Stimulated activated naive B cell treated with anti-CD40 and anti-IgM and Interleukin-4, amounts not matched to agents 10 μg/mL and 1 μg/mL and 100 μg/mL, for 72 hours (primary cell): ENCODE measurements at places on chromosomes 1 and 21.
A peak's percentile ranks its signal among the peaks of the same experiment; 100 is the strongest.

DNA sequence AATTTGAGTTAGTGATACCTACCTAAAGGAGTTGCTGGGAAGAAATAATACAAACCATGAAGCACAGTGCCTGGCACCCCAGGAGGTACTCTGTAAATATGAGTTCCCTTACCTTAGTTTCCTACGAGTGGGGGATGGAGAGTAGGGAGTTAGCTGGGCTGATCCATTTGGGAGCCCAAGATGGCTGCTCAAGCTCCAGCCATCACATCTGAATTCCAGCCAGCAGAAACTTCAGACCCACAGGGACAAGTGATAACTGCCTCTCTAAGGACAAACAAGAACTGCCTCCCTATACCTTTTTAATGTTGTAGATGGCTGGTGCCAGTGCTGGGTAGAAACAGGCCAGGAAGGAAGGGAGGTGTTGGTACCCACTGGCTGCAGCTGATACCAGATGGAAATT lies 22.7 kb downstream of the HTR6 start:
- no peak overlapping the region for H3K4me3 ChIP-seq
- peaks cover 57% of the 10 kb centered on the region for H3K36me3 ChIP-seq
- H3K27me3 ChIP-seq = no peaks in the 10 kb centered on the region
- DNase-seq = no peak

DNA sequence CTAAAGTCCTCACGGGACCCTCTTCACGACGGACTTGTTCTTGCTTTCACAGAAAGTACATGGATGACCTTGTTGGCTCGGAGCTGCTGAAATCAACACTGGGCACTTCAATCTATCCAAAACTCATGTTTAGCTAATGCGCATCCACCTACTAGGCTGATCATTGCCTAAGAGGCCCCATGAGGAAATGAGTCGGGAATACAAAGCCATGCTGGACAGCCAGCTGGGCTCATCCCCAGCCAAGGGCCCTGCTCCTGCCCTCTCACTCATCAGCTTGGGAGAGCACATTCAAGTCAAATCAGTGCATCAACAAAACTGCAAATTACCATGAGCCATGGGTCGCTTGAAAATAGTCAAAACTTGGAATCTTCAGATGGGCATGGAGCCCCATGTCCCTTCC lies 14.8 kb upstream of the HEYL start:
- H3K4me1 ChIP-seq = peaks cover 20% of the 10 kb centered on the region
- no peak overlapping the region for H3K4me3 ChIP-seq
- no peaks in the 10 kb centered on the region for H3K36me3 ChIP-seq
- no peak for DNase-seq

DNA sequence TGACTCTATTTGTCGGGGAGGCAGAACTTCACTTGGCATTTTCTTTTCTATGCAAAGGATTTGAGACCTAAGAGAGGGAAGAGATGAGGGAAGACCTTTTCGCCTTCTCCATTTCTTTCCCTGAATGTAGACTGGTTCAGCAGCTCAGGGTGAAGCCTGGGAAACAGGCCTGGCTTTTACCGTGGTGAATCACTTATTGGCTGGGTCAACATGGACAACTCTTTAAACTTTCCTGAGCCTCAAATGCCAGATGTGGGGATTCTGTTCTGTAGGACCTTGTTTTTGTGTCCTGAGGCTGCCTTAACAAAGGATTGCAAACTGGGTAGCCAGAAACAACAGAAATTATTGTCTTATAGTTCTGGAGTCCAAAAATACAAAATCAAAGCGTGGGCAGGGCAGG lies 455.8 kb upstream of the VAMP3 start:
- peaks cover 5% of the 10 kb centered on the region for H3K27me3 ChIP-seq
- H3K4me3 ChIP-seq = no peak overlapping the region
- no peaks in the 10 kb centered on the region for H3K36me3 ChIP-seq
- no peak overlapping the region for H3K27ac ChIP-seq
- no peaks in the 10 kb centered on the region for H3K4me1 ChIP-seq

DNA sequence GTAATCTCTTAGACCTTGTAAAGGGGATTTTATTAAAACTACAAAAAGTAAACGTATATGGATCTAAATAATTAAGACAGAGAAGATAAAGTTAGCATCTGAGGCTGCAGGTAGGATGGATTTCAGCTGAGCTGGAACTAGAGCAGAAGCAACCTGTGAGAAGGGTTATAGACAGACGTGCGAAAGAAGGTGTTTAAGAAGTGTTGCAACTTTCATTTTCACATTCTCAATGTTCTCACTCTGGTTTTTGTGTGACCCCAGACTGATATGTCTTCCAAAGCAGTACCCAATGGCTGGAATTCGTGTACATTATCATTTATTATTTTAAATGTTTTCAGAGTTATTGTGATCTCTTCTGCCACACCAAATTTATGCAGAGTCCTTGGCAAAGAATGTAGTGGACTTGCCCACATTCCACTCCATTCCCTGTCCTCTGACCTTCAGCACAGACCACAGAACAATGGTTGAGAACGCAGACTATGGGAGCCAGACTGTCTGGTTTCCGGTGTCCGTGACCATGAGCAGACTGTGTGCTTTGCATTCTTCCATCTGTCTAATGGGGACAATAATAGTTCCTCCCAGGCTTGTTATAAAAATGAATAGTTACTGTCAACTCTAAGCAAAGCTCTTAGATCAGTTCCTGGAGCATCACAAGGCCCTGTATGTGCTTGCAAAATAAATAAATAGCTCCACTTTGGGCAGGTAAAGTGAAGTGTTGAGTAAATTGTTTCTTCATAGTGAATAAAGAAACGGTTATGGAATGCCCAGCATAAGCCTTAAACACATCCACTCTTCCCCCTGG lies 140.6 kb upstream of the SAMSN1 start:
- peak overlapping the region; percentile 99 for H3K27ac ChIP-seq
- H3K36me3 ChIP-seq = peaks cover 34% of the 10 kb centered on the region
- peaks cover 87% of the 10 kb centered on the region for H3K4me1 ChIP-seq
- DNase-seq = no peak
- H3K27me3 ChIP-seq = no peaks in the 10 kb centered on the region

- DNase-seq = no peak
- no peak overlapping the region for H3K4me3 ChIP-seq
- no peaks in the 10 kb centered on the region for H3K4me1 ChIP-seq
- no peaks in the 10 kb centered on the region for H3K36me3 ChIP-seq
Measured at GRCh38 chr1:199684686-199685273, 342.7 kb upstream of the NR5A2 start.

DNA sequence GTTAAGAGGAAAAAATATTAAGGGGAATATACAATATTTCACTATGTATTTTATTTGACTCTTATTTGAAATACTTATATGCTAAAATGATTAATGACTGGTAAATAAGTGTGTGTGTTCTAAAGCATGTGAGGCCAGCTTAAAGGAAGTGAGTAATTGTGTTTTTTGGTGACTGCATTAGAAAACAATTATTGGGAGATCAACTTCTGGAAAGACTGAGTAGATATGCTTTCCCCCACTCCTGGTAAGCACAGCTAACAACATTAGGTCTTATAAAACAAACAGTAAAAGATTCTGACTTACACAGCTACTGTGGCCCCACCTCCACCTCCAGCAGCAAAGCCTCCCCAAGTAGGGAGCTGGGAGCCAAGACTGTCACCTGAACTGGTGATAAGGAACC lies 403.0 kb downstream of the SRGAP2C start:
- H3K27me3 ChIP-seq = no peaks in the 10 kb centered on the region
- DNase-seq = no peak
- H3K4me3 ChIP-seq = no peak overlapping the region

DNA sequence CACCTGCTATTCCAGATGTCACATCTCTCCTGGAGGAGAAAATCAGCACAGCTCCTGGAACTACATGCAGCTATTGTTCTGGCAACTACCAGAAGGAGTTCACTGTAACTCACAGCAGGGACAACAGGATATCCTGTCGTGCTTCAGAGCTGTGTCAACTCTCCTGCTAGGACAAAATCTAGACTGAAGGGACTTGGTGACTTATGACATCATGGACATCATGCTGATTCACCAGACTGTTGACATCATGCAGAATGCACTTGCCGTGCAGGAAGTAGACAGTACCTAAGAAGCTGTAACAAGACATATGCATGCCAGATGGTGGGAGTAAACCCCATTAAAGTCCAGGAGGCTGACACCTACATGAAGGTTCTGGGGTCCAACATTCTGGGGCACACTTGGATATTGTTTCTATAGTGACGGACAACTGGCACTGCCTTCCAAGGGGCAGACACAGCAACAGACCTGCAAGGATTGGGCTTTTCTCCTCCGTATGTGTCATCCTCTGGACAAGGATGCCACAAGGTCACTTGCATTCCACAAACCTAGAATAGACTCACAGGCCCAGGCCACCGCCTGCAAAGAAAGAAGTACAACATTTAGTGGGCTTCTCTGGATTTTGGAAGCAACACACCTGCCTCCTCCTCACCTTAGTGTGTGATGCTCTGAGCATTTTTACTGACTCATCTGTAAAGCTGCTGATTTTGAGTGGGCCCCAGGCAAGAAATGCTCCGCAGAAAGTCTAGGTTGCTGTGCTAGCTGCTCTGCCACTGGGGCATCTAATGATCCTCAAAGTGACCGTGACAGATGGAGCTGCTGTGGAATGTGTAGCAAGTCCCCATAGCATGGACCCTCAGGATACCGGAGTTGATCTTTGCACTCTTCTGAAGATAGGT lies 249.2 kb downstream of the MATN1 start:
- no peak overlapping the region for H3K27ac ChIP-seq
- no peaks in the 10 kb centered on the region for H3K36me3 ChIP-seq
- H3K4me1 ChIP-seq = no peaks in the 10 kb centered on the region
